ENCODE measurements at places on chromosomes 6 and 20. TPM values are rescaled to one million over a fixed set of nuclear protein-coding genes. Genes with fewer than 3 reads are reported as not detected.
A peak's percentile ranks its signal among the peaks of the same experiment; 100 is the strongest.

MCCD1 gene
- total RNA-seq = not detected

C6orf132 gene
- 13.5 TPM for total RNA-seq

KCNK16 gene
- not detected for total RNA-seq

HLA-DRB5 gene
- 279 TPM for total RNA-seq

NKAIN4 gene
- not detected for total RNA-seq

AGPAT4 gene
- 19.7 TPM for total RNA-seq

GSTA2 gene
- total RNA-seq = 4.8 TPM

LST1 gene
- 127 TPM for total RNA-seq

MDFI gene
- total RNA-seq = 10.6 TPM

- no peaks in the 10 kb centered on the region for H3K27me3 ChIP-seq
- no peaks in the 10 kb centered on the region for H3K4me1 ChIP-seq
- DNase-seq = no peak
These were observed 212.7 kb downstream of the NFATC2 start for GRCh38 chr20:51329845-51330244.

DNA sequence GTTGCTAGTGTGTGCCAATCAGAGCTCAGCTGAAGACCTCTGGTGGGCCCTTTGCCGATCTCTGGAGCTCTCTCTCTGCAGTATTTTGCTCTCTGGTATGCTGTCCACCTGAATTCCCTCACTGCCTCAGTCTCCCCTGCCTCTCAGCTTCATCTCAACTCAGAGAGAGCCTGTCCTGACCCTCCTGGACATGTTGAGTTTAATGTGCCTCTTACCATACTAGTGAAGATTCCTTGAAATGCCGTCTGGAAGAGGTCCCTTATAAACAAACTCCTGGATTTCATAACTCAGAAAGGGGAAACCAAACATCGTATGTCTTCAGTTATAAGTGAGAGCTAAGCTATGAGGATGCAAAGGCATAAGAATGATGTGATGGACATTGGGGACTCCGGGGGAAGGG, 231.1 kb upstream of the ZNF217 start:
- H3K4me3 ChIP-seq = no peak overlapping the region
- no peaks in the 10 kb centered on the region for H3K27me3 ChIP-seq
- H3K4me1 ChIP-seq = peaks cover 20% of the 10 kb centered on the region

DNA sequence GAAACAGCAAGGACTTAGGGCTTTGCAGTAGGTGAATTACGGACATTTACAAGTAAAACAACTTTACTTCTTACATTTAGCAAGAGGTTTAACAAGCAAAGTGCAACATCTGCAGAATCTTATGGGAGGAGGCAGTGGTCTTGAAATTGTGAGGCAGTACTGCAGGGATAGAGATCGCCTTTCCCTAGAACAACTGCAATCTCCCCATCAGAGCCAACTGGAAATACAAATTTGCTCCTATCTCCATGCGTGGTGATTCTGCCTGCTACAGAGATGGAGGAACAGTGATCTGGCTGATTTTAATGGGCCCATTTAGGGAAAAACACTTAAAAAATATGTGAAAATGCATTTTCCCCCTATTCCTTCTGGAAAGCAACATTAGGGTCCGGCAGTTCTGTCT, 25.9 kb downstream of the GNAS start:
- H3K4me1 ChIP-seq = no peaks in the 10 kb centered on the region
- H3K4me3 ChIP-seq = no peak overlapping the region
- DNase-seq = no peak
- no peak overlapping the region for H3K27ac ChIP-seq
- H3K36me3 ChIP-seq = no peaks in the 10 kb centered on the region
- H3K27me3 ChIP-seq = no peaks in the 10 kb centered on the region

DNA sequence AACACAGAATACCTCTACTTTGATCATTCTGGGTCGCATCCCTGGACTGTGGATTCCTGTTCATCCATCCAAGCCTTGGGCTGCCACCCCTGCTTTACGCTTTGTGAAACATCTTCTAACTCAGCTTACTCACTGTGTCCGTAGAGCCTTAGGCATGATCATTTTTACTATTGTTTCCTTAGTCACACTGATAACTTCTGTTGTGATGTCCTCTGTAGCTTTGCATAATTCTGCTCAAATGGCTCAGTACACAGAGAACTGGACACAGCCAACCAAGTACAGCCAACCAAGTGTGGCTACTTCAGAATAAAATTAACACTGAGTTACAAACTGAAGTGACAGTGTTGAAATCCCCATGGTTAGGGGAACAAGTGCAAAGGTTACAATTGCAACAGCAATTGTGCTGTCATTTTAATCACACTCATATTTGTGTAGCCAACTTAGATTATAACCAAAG, 8.6 kb upstream of the FKBP1A start:
- H3K36me3 ChIP-seq = no peaks in the 10 kb centered on the region
- no peaks in the 10 kb centered on the region for H3K4me1 ChIP-seq
- no peak overlapping the region for H3K27ac ChIP-seq
- no peak for DNase-seq
- peaks cover 2% of the 10 kb centered on the region for H3K27me3 ChIP-seq

- H3K27ac ChIP-seq = no peak overlapping the region
- H3K4me3 ChIP-seq = no peak overlapping the region
- no peak for DNase-seq
- no peaks in the 10 kb centered on the region for H3K36me3 ChIP-seq
These were observed 205.8 kb downstream of the TRDN start for GRCh38 chr6:123430970-123431369.

- H3K27ac ChIP-seq = no peak overlapping the region
- DNase-seq = no peak
- no peaks in the 10 kb centered on the region for H3K4me1 ChIP-seq
These were observed 99.2 kb upstream of the RPS6KA2 start for GRCh38 chr6:166726201-166726600.

DNA sequence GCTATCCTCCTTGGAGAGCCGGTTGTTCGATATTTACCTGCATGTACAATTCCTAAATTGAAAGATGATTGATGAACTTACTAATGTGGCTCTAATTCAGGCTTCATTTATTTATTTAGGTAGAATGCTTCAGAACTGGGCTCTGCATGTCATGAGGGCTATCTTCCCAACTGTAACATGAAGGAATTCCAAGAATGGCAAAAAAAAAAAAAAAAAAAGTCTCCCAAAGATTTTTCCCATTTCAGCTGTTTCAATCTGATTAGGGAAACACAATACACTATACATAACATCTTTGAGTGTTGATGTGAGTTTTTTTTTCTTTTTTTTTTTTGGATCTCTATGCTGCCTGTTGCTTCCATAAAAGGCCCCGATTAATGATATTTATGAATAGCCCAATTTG, 120.1 kb upstream of the SHLD1 start:
- no peaks in the 10 kb centered on the region for H3K36me3 ChIP-seq
- no peak for DNase-seq
- no peaks in the 10 kb centered on the region for H3K4me1 ChIP-seq
- H3K27ac ChIP-seq = no peak overlapping the region
- H3K4me3 ChIP-seq = no peak overlapping the region

DNA sequence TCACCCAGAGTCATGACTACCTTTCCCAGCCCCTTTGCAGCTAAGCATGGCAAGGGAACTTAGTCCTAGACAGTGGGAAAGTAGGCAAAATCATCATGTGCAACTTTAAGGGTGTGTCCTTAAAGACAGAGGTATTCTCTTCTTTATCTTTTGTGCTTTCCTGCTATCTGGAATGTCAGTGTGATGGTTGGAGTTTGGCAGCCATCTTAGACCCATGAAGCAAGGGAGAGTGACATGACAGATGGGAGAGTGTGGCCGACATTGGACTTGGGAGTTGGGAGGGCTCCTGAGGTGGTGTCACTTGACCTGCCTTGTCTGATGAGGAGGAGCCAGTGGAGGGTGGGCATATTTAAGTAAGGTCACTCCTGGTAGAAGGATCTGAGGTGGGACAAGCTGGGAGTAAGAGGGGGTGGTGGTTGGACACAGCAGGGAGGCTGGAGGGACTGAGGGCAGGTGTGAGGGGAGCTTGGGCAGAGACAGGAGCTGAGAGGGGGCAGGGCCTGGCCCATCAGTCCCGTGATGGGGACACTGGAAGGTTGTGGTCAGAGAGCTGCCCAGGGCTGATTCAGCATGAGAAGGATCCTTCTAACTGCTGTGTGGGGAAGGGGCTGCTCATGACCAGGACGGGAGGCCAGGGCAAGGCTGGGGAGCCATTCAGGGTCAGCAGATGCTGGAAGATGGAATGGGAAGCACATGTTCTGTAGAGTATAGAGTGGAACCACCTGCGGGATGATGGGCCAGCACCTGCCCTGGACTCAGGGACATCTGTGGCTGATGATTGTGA, 29.5 kb upstream of the SULF2 start:
- no peaks in the 10 kb centered on the region for H3K36me3 ChIP-seq
- H3K27ac ChIP-seq = no peak overlapping the region
- no peak for DNase-seq
- no peak overlapping the region for H3K4me3 ChIP-seq

DNA sequence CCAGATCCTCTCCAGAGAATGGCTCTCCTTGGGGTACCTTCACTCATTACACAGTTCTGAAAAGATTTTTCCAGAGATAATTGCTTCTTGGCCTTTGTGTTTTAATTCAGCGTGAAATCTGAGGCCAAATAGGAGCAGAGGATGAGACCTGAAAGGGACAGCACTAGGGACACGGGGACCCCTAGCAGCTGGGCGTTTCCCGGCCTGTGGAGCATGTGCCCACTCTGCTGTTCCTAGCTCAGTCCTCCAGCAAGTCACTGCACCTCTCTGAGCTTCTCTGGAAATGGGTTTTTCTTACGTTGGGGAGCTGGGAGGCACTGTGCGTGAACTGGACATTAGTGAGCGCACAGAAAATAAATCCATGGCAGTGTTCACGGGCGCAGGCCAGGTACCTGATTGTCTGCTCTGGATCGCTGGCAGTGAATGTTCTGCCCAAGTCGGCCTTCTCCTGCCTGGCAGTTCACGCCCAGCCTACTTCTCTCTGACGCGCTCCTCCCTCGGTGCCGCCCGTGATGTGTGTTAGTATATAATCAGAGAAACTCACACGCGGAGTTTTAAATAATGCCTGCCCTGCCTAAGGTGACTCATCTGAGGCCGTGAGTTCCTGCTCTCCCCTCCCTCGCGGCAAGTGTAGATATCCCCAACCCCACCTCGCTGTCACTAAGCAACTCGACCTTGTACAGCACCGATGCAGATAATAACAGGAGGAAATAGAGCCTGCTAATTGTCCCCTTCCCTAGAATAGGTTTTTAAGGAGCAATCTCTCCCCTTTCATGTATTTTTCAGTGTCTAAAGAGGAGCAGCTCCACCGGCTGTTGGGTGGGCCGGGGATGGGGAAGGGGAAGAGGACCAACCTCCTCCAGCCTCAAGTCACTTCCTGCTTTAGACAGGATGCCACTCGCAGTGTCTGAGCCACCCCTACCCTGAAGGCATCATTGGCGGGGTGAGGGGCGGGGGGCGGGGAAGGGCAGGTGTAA, 2.7 kb upstream of the TUBB2A start:
- H3K36me3 ChIP-seq = peaks cover 4% of the 10 kb centered on the region
- peaks cover 6% of the 10 kb centered on the region for H3K4me1 ChIP-seq
- peak; percentile 62 for DNase-seq
- no peak overlapping the region for H3K4me3 ChIP-seq

DNA sequence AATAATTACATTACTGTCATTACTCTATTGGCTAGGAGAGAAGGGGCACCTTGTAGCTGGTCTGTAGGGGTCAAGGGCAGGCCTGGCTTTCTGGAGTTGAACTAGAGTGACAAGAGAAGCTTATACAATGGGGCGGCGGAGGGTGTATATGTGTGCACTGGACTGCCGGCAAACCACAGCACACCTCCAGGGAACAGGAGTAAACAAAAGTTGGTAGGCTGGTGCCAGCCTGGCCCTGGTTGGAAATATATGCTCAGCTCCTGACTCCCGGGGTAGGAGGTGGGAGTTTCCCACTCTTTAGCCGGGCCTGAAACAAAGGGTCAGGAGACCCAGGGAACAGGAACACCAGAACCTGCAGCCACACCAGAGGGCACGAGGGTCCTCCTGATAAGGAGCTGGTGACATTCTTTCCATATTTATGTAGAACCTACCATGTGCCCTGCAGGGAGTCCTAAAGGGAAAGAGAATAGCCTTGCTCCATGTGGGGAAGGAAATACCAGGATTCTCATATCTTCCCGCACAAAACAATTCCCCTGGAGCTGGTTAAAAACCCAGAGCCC, 5.1 kb downstream of the C6orf132 start:
- H3K27me3 ChIP-seq = peaks cover 4% of the 10 kb centered on the region
- peaks cover 29% of the 10 kb centered on the region for H3K4me1 ChIP-seq
- H3K4me3 ChIP-seq = no peak overlapping the region
- peak overlapping the region; percentile 46 for H3K27ac ChIP-seq
- no peaks in the 10 kb centered on the region for H3K36me3 ChIP-seq
- no peak for DNase-seq

- peaks cover 34% of the 10 kb centered on the region for H3K4me1 ChIP-seq
- peaks cover 9% of the 10 kb centered on the region for H3K36me3 ChIP-seq
- H3K27ac ChIP-seq = no peak overlapping the region
- no peak overlapping the region for H3K4me3 ChIP-seq
- no peak for DNase-seq
These were observed 63.9 kb downstream of the KCNS1 start for GRCh38 chr20:45037050-45037449.

GRCh38 chr20:44728801-44729443, 13.8 kb downstream of the CCN5 start:
- H3K36me3 ChIP-seq = peaks cover 4% of the 10 kb centered on the region
- peaks cover 7% of the 10 kb centered on the region for H3K4me1 ChIP-seq
- no peak overlapping the region for H3K27ac ChIP-seq
- DNase-seq = peak; percentile 80
- no peak overlapping the region for H3K4me3 ChIP-seq

- H3K27ac ChIP-seq = no peak overlapping the region
- no peak for DNase-seq
- H3K36me3 ChIP-seq = no peaks in the 10 kb centered on the region
- no peaks in the 10 kb centered on the region for H3K4me1 ChIP-seq
- no peak overlapping the region for H3K4me3 ChIP-seq
- no peaks in the 10 kb centered on the region for H3K27me3 ChIP-seq
These were observed 62.2 kb upstream of the CLDN20 start for GRCh38 chr6:155201461-155202226.

DNA sequence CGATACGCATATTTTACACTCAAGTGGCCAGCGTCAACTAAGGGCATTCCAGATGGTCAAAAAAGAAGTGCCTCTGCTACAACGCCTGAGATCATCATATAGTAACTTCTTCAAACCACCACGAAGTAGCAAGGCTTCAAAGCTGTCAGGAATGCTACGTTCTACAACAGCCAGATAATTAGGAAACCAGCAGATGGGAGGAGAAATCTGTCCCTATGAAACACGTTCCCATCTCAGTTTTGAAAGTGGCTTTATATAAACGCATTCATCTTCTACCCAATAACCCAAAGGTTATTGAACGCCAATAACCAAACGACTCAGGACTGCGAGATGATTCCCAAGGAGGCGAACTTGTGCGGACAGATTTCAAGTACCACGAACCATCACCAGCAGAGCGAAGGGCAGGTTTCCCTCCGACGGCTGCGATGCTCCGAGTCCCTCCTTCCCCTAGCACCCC, 1.2 kb downstream of the ABHD12 start:
- H3K27ac ChIP-seq = peak overlapping the region; percentile 90
- H3K36me3 ChIP-seq = no peaks in the 10 kb centered on the region
- H3K4me1 ChIP-seq = peaks cover 16% of the 10 kb centered on the region

- no peaks in the 10 kb centered on the region for H3K27me3 ChIP-seq
- H3K36me3 ChIP-seq = no peaks in the 10 kb centered on the region
- no peak for DNase-seq
- no peak overlapping the region for H3K27ac ChIP-seq
These were observed 70.9 kb downstream of the MAN1A1 start for GRCh38 chr6:119278625-119279024.

- peak; percentile 77 for DNase-seq
- H3K27me3 ChIP-seq = peaks cover 3% of the 10 kb centered on the region
- H3K4me1 ChIP-seq = peaks cover 24% of the 10 kb centered on the region
- no peaks in the 10 kb centered on the region for H3K36me3 ChIP-seq
- peak overlapping the region; percentile 61 for H3K27ac ChIP-seq
These were observed 23.6 kb downstream of the FOXQ1 start for GRCh38 chr6:1335367-1336037.

All from lower lobe of right lung (tissue), 2 donors.